ENCODE measurements at places on chromosomes 16 and 17.
A peak's percentile ranks its signal among the peaks of the same experiment; 100 is the strongest.

GRCh38 chr17:63974594-63975192 is 2.0 kb upstream of the SCN4A start:
- DNase-seq: peak; percentile 64

GRCh38 chr16:82282662-82283061 is 112.6 kb upstream of the MPHOSPH6 start:
- DNase-seq: no peak

GRCh38 chr16:11379420-11379819 is 34.2 kb downstream of the RMI2 start:
- DNase-seq: no peak

DNA sequence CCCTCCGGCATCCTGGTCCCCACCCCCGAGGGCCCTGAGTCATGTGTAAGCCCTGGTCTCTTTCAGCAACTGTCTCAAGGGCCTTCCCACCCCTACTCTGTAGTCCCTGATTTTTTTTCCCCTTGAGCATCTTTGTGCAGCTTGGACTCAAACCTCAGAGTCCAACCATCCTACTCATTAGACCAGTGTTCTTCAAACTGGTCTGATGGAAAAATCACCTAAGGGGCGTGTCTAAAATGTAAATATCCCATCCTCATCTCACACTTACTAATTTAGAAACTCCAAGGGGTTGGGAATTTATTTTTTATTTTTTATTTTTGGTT is 624 bp downstream of the G6PC3 start:
- no peak for DNase-seq

- DNase-seq: no peak
Measured at GRCh38 chr17:14204084-14204483, 32.6 kb downstream of the CDRT15 start.

DNA sequence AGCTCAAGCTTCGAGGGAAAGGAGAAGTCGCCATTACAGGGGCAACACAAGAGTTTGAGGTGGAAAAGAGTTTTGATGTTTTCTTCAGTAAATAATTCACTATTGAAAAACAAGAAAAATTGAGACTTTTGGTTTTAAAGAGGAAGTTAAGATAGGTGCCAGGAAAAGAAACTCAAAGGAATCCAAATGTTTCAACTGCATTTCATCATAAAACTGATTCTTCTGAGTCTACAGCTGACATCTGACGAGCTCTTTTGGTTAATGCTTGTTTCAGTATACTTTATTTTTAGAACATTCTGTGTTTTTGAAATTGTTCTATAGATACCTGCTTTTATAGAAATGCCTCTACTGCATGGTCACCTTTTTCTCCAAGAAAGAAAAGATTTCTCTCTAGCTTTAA is 54.0 kb downstream of the ERN1 start:
- DNase-seq: peak; percentile 38

GRCh38 chr17:46821482-46822387 is 3.2 kb upstream of the WNT3 start:
- DNase-seq: no peak

- DNase-seq: no peak
Measured at GRCh38 chr16:13772782-13773181, 147.2 kb upstream of the ERCC4 start.

DNA sequence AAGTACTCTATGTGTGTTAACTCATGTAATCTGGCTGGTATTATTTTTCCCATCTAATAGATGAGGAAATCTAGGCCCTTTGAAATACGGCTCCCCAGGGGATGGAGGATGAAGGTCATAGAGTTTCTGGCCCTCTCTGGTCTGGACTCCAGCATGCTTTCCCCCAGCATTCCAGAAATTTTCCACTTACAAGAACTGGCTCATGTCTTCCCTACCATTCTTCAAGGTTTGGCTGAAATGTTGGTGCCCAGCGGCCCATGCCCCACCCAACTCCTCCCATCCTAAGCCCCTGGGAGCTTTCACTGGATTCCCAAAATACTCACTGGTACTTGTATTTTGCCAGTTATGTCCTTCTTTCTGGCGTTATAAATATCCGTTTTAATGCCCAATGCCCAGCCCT is 237.5 kb upstream of the NLRP1 start:
- peak; percentile 39 for DNase-seq

DNA sequence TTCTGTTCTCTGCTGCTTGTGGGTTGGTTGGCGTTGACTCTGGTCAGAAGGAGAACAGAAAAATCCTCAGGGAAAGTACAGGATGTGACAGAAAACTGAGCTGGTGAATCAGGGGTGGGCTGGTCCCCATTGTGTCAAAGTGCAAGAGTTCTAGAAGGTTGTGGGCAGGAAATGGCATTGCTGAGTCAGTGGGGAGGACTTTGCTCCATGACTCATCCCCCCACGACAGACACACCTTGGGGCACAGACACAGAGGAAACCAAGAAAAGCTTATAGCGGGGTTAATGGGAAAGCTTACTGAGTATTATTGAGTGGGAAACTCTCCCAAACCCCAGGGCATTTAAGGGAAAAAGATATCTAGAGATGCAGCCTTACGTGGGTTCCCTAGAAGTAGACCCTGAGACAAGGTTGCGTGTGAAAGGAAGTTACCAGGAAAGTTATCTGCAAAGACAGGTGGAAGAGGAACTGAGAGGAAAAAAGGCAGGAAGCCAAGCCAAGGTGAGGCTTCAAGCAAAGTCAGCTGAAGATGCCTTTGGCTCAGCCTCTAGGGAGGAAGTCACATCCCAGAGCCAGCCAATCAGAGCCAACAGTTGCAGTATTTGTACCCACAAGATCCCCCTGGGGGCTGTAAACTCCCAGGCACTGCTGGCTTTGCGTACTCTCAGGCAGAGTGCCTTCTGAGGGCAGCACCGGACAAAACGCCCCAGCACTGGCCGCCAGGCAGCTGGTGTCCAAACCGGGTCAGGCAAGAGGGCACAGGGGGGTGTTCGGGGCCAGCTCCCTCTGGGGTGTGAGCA is 86.4 kb downstream of the FOXL1 start:
- peak; percentile 93 for DNase-seq

GRCh38 chr17:27288183-27288582 is 5.7 kb upstream of the WSB1 start:
- no peak for DNase-seq

GRCh38 chr16:65782611-65783600 is 583.6 kb upstream of the CDH5 start:
- peak; percentile 87 for DNase-seq

DNA sequence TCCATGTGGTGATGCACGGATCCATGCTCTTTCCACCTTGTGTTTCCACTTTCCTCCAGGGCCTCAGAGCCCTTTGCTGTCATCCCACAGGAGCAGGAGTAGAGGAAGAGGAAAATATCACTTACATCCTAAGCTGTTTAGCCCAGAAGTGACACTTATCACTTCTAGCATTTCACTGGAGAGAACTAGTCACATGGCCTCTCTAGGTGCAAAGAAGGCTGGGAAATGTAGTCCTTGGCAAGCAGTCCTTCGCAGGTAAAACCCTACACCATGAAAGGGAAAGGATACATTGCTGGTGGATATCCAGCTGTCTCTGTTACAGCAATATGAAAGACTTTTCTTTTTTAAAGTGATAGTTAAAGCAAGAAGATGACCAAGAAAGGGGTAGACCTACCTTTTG is 185.9 kb downstream of the RGS9 start:
- DNase-seq: no peak

- no peak for DNase-seq
Measured at GRCh38 chr16:17632667-17633066, 161.9 kb upstream of the XYLT1 start.

DNA sequence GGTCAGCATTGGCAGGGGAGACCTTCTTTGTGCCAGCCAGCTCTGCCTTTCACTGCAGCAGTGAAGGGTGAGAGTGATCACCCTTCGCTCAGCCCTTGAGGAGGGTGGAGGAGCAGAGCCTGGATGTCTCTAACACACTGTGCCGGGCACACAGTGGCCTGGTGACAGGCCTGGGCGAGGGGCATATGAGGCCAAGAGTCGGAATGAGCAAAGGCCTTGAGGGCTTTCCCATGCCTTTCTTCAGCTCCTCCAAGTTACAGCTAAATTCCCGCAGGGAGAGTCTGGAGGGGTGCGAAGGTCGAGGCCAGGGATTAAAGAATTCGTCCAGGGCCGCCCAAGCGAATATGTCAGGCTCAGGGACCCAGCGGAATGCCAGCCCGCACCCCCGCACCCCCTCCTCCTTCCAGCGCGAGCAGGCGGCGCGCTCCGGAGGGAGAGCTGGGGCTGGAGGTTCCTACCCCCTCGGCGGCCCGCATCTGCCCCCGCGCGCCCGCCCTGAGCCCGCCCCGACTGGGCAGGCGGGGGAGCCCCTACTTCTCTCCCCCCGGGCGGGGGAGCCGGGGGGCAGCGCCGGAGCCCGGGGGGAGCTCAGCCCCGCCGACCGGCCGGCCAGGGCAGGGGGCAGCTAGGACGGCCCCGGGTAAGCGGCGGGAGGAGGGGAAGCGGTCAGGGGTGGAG is at the start of gene RASL10B:
Gene RASL10B (plus strand): TSS at position 401 of the 678 bp plus-strand sequence. CDS start 3,546 bp downstream, outside the sequence.
- peak; percentile 45 for DNase-seq

DNA sequence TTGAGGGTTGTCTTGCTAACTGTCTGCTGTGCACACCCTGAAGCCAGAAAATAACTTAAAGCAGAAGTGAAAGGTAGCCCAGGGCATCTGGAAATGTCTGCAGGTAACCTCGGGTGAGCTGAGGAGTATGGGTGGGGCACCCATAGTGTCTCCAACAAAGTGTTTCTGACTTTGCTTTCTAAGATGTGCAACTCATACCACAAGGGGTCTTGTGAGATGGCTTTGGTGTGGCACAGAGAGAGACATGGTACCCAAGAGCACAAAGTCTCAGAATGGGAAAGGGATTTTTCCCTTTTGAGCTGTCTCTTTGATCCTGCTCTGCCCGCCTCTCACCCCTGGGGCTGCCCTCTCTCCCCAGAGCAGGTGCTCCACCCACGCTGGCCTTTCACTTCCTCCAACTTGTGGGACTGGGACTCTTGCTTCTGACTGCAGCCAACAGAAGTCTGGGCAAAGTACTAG is 6.9 kb downstream of the CHD9 start:
- no peak for DNase-seq

GRCh38 chr16:60123392-60124023 is 1389.4 kb upstream of the GOT2 start:
- DNase-seq: peak; percentile 1

- no peak for DNase-seq
Measured at GRCh38 chr17:6187836-6188235, 117.7 kb downstream of the WSCD1 start.

- DNase-seq: no peak
Measured at GRCh38 chr17:3003296-3004149, 59.9 kb downstream of the OR1D5 start.

DNA sequence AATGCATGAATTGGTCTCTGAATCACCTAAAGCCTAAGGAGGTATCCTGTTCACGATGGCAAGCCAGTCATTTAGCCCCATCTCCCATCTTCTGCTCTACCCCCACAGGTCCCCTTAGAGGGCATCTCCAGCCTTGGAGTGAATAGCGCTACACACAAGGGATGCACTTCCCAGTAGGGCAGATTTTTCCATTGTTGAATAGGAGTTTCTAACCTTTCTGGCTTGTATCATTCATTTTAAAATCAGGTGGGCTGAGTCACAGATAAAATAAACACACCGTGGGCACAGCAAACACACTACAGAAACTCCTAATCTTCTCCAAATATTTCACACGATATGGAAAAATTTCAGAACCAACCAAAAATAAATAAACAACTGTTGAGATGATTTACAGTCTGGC is 201.2 kb upstream of the NOG start:
- DNase-seq: no peak

- DNase-seq: no peak
Measured at GRCh38 chr16:73746554-73746953, 550.1 kb upstream of the PSMD7 start.

DNA sequence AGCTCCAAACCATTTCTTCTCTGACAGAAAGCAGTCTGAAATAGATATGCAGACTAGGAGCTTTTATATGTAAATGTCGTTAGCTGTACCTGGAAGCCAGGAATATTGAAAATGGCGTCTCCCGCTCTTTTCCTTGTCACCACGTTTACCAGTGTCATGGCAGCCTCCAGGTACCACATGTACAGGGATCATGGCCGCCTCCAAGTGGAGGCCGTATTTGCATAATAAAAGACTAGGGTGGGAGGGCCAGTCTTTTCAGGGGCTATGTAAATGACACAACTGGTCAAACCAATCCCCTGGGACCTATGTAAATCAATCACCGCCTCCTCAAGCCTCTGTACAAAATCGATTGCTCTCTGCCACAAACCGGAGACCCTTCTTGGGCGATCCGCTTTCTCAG is 54.3 kb downstream of the MYOCD start:
- DNase-seq: no peak

DNA sequence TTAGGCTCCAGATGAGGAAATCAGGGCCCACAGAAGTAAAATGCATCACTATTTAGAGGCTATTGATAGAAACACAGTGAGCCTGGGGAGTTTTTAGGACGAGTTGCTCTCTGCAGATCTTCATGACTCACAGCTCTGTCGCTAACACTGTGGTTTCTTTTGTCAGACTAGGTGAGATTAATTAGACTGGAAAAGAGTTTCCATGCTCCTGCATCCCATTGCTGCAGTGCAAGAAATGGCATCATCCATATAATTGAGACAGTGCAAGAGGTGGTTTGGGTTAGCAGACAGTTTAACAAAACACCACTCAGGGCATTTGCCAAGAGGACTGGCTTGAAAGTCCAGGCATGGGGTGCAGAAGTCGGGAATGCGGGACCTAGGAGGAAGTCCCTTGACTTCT is 198.8 kb upstream of the CACNG5 start:
- DNase-seq: peak; percentile 87

GRCh38 chr16:16021988-16022682 is 72.7 kb downstream of the ABCC1 start:
- DNase-seq: peak; percentile 92

DNA sequence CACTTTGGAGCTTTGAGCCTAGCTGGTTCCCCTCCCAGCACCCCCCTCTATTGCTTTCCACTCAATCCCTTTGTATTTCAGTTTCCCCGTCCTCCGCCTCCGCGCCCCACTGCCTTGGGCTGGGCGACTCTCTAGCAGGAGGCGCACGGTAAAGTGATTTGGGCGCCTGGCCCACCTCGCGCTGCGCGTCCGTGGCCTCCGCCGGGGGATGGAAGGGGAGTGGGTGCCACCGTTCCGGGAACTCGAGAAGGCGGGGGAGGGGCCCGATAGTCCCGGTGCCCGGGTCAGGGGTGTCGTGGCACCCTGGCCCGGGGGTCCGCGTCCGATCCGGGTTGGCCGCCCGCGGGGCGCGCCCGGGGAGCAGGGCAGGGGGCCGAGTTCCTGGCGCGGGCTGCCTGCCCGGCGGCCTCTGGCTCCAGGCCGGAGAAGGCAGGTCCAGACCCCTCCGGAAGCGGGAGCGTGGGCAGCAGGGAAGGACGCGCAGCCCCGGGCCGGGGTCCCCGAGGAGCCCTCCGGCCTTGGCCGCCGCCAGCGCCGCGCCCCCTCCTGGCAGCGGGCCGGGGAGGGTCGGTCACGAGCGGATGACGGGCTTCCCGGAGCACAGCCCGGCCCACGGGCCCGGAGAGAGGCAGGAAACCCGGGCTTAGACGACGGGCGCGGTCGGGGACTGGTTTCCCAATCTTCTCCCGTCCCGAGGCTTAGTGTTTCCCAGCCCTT is 15.8 kb downstream of the MEOX1 start:
- DNase-seq: peak; percentile 35

- DNase-seq: no peak
Measured at GRCh38 chr17:47998044-47998443, 27.1 kb downstream of the CDK5RAP3 start.

GRCh38 chr17:45787044-45787443 is 2.9 kb downstream of the CRHR1 start:
- DNase-seq: no peak

GRCh38 chr17:73255671-73256181 is 6.0 kb downstream of the CPSF4L start:
- DNase-seq: peak; percentile 17
